IMR-90 (cell line): ENCODE measurements at places on chromosomes 16 and 17. TPM values are rescaled to one million over a fixed set of nuclear protein-coding genes. Genes with fewer than 3 reads are reported as not detected.
A peak's percentile ranks its signal among the peaks of the same experiment; 100 is the strongest.

GP1BA gene
- total RNA-seq, result not detected in 2 replicates

HIC1 gene
- 10.0 and 10.4 TPM in 2 replicates for total RNA-seq

GUCY2D gene
- total RNA-seq, result not detected in 2 replicates

NOS2 gene
- total RNA-seq, result under 0.01 TPM in 1 of 2 replicates, not detected in the other

BCL6B gene
- not detected in 2 replicates for total RNA-seq

SLC38A10 gene
- total RNA-seq, result 12.7 and 14.2 TPM in 2 replicates

PKMYT1 gene
- 1.8 and 2.8 TPM in 2 replicates for total RNA-seq

PPP1R1B gene
- not detected in 2 replicates for total RNA-seq

GRCh38 chr17:36885153-36885735, 52.0 kb upstream of the LHX1 start:
- no peak for DNase-seq

- DNase-seq, result no peak
These were observed 123.0 kb upstream of the CACNG5 start for GRCh38 chr17:66711881-66712321.

- no peak for DNase-seq
These were observed 26.1 kb downstream of the TOM1L2 start for GRCh38 chr17:17946093-17946492.

DNA sequence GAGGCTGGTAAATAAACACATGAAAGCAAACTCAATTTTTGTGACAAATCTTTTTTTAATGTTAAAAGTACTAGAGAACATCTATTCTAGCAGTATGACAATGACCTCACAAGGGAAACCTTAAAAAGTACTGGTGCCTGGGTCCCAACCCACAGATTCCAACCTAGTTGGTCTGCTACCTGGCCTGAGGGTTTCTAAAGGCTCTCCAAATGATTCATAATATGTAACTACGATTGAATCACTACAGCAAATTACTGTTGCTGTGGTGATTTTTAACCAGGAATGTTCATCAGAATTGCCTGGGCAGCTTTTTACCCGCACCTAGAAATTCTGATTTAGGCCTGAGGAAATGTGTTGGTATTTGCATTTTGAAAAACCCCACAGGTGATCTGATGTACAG, 26.1 kb downstream of the CDR2 start:
- no peak for DNase-seq

DNA sequence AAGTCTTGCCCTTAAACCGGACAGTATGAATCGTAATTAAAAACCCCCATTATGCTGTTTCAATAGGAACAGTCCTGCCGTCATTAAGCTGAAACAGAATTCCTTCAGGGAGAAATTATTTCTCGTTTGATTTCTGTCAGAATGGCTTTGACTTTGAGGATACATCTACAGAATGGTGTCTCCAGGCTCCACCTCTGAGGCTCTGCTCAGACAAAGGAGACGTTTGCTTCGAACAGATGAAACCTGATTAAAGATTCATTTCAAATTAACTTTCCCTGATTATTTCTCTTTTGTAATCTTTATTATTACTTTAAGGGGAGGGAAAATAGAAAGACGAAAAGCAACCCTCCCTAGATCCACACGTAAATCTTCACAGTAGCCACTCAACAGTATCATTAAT, 106.9 kb downstream of the TMEM114 start:
- no peak for DNase-seq

DNA sequence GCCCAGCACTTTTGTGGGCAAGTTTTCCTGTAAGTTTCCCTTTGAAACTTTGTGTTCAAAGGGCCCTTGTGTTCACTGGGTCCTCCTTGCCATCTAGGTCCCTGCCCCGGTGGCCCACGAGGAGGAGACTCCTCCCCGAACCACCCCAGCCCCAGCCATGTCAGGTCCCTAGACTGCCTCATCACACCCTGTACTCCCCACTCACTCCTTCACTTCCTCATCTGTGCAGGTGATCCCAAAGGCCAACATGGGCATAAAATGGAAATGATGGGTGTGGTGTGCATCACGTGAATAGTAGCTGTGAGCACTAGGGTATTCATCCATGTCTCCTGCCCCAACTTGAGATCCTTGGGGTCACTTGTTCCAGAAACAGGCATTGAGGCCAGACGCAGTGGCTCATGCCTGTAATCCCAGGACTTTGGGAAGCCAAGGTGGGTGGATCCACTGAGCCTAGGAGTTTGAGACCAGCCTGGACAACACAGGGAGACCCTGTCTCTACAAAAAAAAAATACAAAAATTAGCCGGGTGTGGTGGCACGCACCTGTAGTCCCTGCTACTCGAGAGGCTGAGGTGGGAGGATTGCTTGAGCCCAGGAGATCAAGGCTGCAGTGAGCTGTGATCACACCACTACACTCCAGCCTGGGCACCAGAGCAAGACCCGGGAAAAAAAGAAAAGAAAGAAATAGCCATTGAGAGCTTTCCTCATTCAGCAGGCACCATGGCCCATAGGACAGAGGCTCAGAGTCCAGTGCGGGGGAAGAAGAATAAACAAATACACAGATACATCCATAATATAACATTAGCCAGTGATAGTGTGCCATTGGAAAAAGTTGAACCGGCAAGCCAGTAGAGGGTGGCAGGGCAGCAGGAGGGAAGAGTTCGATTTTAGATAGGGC, 74.5 kb downstream of the KATNIP start:
- no peak for DNase-seq

DNA sequence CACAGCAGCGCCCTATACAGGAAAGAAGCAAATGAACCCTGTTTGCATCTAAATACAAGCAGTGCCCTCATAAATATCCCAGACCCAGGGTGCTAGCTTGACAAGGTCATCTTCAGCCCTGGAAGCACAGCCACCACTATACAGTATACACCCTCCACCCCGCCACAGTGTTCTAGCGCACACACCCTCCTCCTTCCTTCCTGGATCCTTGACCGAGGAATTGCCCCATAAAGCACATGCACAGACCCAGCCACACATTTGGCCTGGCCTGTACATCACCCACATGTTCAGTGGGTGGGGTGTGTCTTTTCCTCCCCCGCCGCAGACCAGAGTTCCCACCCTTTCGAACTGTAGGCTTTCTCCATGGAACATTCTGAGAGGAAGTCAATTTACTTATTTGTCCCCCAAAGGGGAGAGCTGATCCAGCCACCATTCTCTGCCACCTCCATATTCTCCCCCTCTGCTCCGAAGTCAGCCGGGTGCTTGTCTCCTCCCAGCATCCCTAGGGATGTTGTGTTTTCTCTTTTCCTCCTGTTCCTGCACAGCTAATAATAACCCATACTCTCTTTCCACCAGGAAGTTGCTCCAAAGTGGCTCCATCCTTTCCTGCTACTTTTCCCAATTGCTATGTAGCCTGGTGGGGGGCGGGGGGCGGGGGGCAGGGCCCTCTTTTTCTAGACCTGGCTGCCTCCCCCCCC, 6.6 kb downstream of the ABI3 start:
- no peak for DNase-seq

- peak; percentile 93 for DNase-seq
These were observed 60.5 kb downstream of the TRIM37 start for GRCh38 chr17:59046192-59046591.

DNA sequence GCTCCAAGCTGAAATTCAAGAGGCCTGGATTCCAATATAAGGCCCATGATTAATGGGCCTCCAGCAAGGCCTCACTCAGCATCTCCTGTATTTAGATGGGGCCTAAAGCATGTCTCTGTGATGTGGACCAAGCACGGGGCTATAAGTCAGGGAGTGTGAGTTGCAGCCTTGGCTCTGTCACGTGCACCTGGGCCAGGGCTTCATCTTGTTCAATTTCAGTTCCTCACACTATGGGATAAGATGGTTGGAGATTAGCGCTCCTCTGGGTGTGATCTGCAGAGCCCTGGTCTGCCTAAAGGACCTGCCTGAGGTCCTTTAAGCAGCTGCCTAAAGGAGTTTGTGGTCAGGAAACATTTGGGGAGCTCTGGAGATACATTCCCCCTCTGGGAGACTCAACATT, 25.2 kb downstream of the KLHL36 start:
- no peak for DNase-seq

GRCh38 chr16:799111-799947, 1.2 kb downstream of the GNG13 start:
- DNase-seq, result no peak

GRCh38 chr17:5133311-5133710, 17.5 kb downstream of the USP6 start:
- no peak for DNase-seq

- no peak for DNase-seq
These were observed 12.1 kb upstream of the HP start for GRCh38 chr16:72042157-72042660.

DNA sequence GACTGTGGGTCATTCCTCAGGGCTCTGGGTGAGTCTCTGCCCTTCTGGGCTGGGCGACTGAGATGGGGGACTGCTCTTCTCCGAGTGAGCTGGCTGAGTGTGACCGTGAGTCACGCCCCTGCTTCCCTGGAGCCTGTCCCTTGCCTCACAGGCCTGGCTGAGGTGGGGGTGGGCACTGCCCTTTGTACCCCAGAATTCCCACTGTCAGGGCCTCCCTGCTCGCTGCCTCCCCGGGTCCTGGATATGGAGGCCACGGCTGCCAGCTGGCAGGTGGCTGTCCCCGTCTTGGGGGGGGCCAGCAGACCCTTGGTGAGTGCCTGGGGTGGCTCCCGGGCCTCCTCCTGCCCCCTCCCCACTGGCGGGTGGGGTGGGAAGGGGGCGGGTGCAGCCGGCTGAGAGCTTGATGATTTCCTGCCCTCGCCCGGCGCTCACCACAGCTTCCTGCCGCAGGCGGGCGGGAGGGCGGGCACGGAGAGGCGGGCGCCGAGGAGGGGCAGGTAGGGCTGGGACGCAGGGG, at the start of gene LAT:
Gene LAT (plus strand): TSS at position 434 of the 517 bp plus-strand sequence. CDS start 366 bp downstream, outside the sequence.
- no peak for DNase-seq

GRCh38 chr17:27888945-27889344, 4.2 kb downstream of the LYRM9 start:
- peak; percentile 4 for DNase-seq

DNA sequence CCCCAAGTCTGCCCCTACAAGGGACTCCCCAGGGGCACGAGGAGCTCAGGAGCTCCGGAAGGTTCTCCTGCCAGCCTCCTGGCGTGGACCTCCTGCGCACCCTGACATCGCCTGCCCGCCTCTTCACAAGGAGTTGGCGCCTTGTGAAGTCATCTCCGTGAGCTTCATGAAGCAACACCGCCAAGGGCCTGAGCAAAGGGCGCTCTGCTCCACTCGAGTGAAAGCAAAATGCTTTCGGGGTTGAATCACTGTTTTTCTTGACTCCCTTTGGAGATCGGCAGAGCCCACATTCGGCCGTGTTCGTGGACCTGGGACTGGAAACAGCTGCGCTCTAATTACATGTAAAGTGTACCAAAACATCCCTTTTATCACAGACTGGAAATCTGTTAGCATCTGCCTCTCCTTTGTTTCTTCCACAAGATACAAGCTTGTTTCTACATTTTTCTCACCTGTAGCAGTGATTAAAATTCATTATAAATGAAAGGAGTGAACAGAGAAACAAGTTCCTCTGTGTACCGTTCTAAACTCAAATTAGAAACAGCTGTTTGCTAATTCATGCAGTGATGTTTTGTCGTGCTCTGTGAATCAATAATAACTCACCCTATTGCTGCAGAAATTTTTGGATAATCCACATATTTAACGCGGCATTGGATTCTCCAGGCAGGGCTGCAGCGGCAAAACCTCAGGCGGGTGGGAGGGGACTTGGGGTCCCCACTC, 203.3 kb downstream of the ZNF423 start:
- DNase-seq, result no peak

DNA sequence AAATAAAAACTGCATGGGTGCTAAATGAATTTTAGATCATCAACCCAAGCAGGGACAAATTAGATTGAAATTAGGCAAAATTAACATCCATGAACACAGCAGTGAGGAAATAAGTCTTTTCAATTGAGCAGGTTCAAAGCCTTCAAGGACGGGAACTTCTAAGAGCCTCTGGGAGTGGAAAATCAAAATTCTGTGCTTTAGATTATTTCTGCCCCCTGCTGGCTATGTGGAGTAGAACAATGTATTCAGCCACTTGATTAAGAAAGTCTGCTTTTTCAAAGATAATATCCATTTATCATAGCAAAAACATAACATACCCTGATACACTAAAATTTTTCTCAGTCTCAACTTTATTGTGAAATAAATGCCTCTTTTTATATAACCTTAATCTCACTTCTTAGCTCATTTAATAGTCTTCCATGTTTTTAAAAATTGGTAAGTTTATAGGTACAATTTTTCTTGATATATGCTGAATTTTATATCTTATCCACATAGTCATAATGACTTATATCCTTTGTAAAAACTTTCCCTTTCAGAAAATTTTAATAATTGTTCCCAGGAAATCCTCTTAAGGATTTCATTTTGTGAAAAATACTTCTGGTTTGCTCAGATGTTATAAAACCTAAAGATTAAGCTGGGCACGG, 28.1 kb upstream of the NOL11 start:
- peak; percentile 66 for DNase-seq

- no peak for DNase-seq
These were observed 108.8 kb downstream of the AMFR start for GRCh38 chr16:56316545-56316944.

DNA sequence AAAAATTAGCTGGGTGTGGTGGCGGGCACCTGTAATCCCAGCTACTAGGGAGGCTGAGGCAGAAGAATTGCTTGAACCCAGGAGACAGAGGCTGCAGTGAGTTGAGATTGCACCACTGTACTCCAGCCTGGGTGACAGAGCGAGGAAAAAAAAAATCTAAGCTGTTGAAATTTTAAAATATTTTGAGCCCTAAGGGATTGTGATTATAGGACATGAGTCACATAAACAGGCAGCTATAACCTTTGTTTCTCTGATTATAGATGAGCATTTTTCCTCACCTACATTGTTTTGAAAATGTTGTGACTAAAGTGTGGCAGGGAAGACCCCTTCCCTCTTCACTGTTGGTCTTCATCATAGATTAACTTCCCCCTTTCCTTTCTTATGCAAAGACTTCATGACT, 135.5 kb downstream of the MGAT5B start:
- no peak for DNase-seq

- no peak for DNase-seq
These were observed 6.4 kb downstream of the ASB16 start for GRCh38 chr17:44176671-44177501.

DNA sequence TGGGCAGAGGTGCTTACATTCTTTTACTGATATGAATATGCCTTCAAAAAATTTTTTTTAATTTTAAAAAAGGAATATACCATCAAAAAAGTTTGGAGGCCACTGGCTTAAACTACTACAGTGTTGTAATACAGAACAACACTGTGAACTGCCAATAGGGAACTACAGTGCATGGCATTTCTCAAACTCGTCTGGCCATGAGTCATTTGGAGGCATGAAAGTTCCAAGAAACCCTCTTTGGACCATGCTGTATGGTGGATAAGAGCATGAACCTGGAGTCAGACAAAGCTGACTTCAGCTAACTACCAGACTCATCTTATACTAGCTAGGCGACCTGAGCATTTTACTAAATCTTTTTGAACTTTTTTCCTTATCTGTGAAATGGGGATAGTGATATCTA, 9.2 kb upstream of the NF1 start:
- DNase-seq, result peak; percentile 85
